ENCODE measurements at places on chromosomes 3 and 15.

GRCh38 chr3:48047841-48048464, 31.7 kb upstream of the MAP4 start:
- no peak for DNase-seq

DNA sequence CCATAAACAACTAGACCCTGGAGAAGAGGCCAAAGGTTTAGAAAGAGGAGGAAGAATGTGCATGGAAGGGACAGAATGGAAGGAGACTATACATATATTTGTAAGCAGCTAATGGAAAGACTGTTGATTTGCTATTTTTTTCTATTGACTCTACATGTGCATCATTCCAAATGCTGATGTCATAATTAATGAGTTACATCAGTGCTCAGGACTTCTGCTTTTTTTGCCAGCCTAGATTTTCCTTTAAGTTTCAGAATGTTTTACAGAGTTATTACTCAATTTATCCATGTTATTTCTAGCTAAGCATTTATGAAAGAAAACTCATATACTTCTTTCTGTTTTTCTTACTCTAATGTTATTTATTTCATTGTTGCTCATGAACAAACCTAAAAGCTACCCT, 62.6 kb upstream of the VGLL3 start:
- no peak for DNase-seq

GRCh38 chr3:11019116-11019819, 26.7 kb downstream of the SLC6A1 start:
- DNase-seq: no peak

GRCh38 chr3:55658270-55658669, 171.2 kb upstream of the WNT5A start:
- no peak for DNase-seq

DNA sequence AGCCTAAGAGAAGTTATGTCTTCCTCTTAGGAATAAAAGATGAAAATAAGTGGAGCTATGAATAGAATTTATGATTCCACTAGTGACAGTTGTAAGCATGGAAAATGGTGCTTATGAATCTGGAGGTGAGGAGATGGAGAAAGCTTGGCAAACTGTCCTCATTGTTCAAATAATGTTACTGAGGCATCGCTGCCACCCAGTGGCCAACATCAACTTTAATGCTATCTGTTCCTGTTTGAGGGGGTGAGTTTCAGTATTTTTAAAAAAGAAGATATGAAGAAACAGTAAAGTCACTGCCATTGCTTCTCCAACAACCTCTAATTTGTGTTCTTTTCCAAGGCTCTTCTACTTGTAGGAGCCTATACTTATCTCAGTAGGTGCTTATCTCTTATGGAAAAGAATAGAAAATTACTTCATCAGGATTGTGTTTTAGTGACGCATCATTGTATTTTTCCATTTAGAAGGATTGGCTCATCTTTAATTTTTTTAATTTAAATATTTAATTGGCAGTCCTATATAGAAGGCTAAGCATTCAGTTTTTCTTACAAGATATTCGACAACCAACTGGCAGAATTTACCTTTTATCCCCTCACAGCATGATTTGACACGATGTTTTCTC, 260.4 kb upstream of the P2RY1 start:
- peak; percentile 84 for DNase-seq

GRCh38 chr3:76497636-76498035, 542.3 kb upstream of the ROBO2 start:
- DNase-seq: no peak

GRCh38 chr3:119637679-119638477, 22.5 kb downstream of the POPDC2 start:
- no peak for DNase-seq

GRCh38 chr15:52005748-52006701, 13.0 kb upstream of the MAPK6 start:
- no peak for DNase-seq

- no peak for DNase-seq
Observed at GRCh38 chr15:40377606-40378005, 4.9 kb upstream of the KNSTRN start.

DNA sequence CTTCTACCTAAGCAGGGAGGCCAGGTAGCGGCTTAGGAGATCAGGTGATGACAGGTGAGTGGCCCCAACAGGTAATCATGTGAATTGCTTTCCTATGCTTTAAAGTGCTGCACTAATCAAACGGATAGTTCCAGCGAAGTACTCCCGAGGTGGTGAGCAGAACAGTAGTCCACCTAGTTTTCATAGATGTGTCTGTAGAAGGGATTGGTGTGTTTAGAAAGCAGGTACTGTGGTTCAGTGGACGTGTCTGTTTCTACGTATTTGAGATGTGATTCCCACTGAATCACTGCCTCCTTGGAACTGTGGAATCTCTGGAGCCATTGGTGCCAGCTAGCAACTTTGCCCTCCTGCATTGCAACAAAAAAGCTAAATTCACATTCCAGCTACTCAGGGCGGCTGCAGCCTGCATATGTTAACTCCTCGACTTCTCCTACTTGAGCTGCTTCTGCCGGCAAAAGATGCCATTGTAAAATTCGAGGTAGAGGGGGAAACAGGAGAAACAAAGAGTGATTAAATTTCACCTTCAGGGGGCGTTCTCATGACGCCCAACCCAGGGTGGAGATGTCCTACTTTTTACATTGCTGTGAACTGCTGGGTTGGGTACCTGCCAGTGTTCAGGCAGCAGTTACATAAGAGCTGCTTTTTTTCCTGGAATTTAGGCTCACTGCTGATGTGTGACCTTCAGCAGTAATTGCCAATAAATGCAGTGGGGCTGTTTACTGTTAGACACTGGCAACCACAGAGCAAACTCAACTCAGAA, 227.3 kb downstream of the ITPR1 start:
- DNase-seq: peak; percentile 61

DNA sequence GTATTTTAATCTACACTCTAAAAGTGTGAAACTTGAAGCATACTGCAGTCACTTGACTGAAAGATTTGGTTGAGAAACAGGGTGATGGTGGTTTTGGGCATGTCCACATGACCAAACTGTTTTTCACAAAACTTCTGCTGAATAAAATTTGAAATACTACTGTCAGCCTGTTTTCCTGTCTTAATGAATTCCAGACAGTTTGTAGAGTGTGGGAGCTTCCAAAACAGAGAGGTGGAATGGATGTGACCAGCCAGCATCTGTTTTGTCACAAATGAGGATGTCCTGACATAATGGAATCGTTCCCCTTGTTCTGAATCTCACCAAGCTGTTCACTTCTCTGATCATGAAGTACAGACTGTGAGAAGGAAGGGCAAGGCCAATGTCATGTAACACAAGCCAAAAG, 11.8 kb downstream of the MITF start:
- DNase-seq: no peak

- no peak for DNase-seq
Observed at GRCh38 chr3:130679218-130679617, 67.4 kb downstream of the PIK3R4 start.

DNA sequence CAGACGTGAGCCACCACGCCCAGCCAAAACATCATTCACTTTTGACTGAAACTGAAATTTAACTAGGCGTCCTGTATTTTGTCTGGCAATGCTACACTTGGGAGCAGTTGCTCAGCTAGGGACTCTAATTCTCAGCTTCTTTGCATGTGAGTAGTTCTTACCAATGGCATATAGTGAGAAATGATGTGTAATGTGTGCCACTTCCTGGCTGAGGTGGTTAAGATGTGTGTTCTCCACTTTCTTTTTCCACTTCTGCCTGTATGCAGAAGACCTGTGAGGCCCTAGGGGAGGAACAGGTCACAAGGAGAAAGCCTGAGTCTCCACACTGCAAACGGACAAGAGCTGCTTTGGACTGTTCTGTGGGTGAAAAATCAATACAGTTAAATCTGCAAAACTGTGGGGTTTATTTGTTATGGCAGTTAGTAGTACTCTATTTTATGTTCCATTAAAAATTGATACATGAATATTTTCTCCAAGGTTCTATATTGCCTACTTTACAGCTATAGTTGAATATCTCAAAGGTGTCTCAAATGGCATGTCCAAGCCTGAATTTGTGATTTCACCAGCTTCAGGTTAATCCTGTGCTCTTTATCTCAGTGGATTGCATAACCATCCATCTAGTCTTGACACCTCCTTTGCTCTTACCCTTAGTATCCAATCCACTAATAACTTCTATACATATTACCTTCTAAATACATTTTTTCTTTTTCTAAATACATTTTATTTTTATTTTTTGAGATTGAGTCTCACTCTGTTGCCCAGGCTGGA, 59.3 kb downstream of the NR1D2 start:
- no peak for DNase-seq

- DNase-seq: no peak
Observed at GRCh38 chr15:66884661-66885237, 180.7 kb upstream of the SMAD3 start.

DNA sequence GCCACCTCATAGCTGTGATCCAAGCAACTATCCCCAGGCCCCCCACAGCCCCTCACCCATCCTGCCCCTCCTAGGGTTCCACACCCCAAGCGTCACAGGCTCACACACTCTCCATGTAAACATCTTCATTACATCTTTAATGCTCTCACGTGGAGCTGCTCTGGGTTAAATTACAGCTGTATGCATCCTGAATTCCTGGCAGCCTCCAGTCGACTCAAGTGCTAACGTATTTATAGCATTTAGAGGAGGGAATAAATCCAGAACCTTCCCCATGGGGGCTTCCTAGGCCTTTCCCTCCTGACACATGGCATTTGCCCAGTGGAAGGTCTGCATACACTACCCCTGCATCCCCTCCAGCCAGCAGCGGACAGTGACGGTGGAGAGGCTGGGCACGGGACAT, 9.6 kb downstream of the C3orf18 start:
- no peak for DNase-seq

- DNase-seq: no peak
Observed at GRCh38 chr15:27214961-27215360, 244.0 kb downstream of the GABRG3 start.

DNA sequence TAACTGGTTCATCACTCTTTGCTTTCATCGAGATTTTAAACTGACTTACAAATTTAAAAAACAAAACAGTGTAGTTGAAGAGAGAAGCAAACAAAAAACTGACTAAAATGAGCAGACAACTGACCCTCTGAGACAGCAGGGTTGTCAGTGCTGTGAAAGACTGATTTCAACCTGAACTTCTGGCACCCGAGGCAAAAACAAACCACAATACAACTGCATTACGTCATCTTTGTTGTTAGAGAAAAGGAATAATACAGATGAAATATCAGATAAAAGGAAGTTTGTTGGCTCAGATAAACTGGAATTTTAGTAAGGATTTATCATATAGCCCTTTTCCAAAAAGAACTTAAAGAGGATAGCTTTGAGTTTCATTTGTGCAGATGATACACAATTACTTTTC, 51.1 kb downstream of the PARP15 start:
- DNase-seq: no peak

GRCh38 chr15:95687061-95687460, 643.4 kb upstream of the NR2F2 start:
- DNase-seq: no peak

Data from hippocampal formation (tissue), 2 donors.